A549 treated with CORT108297 at 1 μM for 4 hours (cell line): ENCODE measurements at places on chromosomes 1 and 21. TPM values are rescaled to one million over a fixed set of nuclear protein-coding genes. Genes with fewer than 3 reads are reported as not detected.

Gene CAPZA1
- 58.8 to 82.1 TPM (median 62.6 TPM) in 5 replicates for total RNA-seq

Gene FCAMR
- total RNA-seq: not detected in 5 replicates

Gene C1QB
- not detected in 5 replicates for total RNA-seq

Gene TEDDM1
- total RNA-seq: not detected in 5 replicates

Gene LCE6A
- total RNA-seq: not detected in 5 replicates

Gene KIF2C
- 36.6 to 45.4 TPM (median 41.6 TPM) in 5 replicates for total RNA-seq

Gene ADORA3
- total RNA-seq: not detected in 5 replicates

Gene TEX38
- total RNA-seq: 0.15 TPM in 1 of 5 replicates, not detected in the others

Gene KRTAP13-2
- not detected in 5 replicates for total RNA-seq

Gene IL19
- not detected in 5 replicates for total RNA-seq

Gene TMCO4
- total RNA-seq: 5.4 to 7.6 TPM (median 6.6 TPM) in 5 replicates

Gene LRIF1
- total RNA-seq: 17.5 to 26.7 TPM (median 18.2 TPM) in 5 replicates

Gene DYNLT5
- total RNA-seq: not detected in 5 replicates

Gene PALMD
- 0.25 to 0.46 TPM (median 0.43 TPM) in 5 replicates for total RNA-seq

Gene DENND2D
- total RNA-seq: 1.0 to 1.5 TPM (median 1.2 TPM) in 5 replicates

Gene LAPTM5
- total RNA-seq: 0.14 to 0.34 TPM (median 0.17 TPM) in 5 replicates

Gene CELA3A
- not detected in 5 replicates for total RNA-seq

Gene CASZ1
- 1.7 to 1.8 TPM (median 1.8 TPM) in 5 replicates for total RNA-seq

Gene OR2T33
- total RNA-seq: not detected in 5 replicates

Gene TNFRSF25
- 2.4 to 3.9 TPM (median 3.5 TPM) in 5 replicates for total RNA-seq

Gene BSND
- total RNA-seq: 0.02 TPM in 1 of 5 replicates, not detected in the others

Gene CCDC190
- total RNA-seq: not detected in 5 replicates

Gene SYDE2
- total RNA-seq: 0.67 to 0.94 TPM (median 0.86 TPM) in 5 replicates

Gene DCST1
- total RNA-seq: 0.07 to 0.08 TPM in 2 of 5 replicates, not detected in the others

Gene FCRL4
- total RNA-seq: not detected in 5 replicates

Gene ASCL5
- total RNA-seq: 0.08 to 0.21 TPM (median 0.15 TPM) in 4 of 5 replicates, not detected in the other

Gene PCSK9
- total RNA-seq: 2.0 to 4.6 TPM (median 3.5 TPM) in 5 replicates

Gene TMEM82
- not detected in 5 replicates for total RNA-seq

Gene KLHL20
- total RNA-seq: 9.9 to 14.7 TPM (median 12.6 TPM) in 5 replicates

Gene PROX1
- 0.03 to 0.12 TPM (median 0.03 TPM) in 5 replicates for total RNA-seq

Gene MKNK1
- total RNA-seq: 16.8 to 18.5 TPM (median 17.7 TPM) in 5 replicates

Gene FMN2
- 5.0 to 6.5 TPM (median 5.6 TPM) in 5 replicates for total RNA-seq

Gene KCNN3
- total RNA-seq: 0.02 to 0.10 TPM (median 0.06 TPM) in 5 replicates

Gene SSR2
- total RNA-seq: 259 to 273 TPM (median 265 TPM) in 5 replicates

Gene EFNA1
- 32.8 to 53.9 TPM (median 38.3 TPM) in 5 replicates for total RNA-seq

Gene ZNF695
- 2.1 to 2.9 TPM (median 2.5 TPM) in 5 replicates for total RNA-seq

Gene PGLYRP3
- total RNA-seq: not detected in 5 replicates

Gene NBPF6
- total RNA-seq: 0.08 TPM in 1 of 5 replicates, not detected in the others

Gene KRTAP11-1
- total RNA-seq: not detected in 5 replicates

Gene S100A4
- total RNA-seq: 1,610 to 1,903 TPM (median 1,713 TPM) in 5 replicates

Gene DBT
- total RNA-seq: 3.2 to 4.7 TPM (median 4.1 TPM) in 5 replicates

Gene AMY2A
- not detected in 5 replicates for total RNA-seq

Gene WLS
- total RNA-seq: 17.4 to 24.2 TPM (median 18.8 TPM) in 5 replicates

Gene CLEC20A
- total RNA-seq: not detected in 5 replicates

Gene SAMD11
- total RNA-seq: 16.5 to 38.7 TPM (median 35.5 TPM) in 5 replicates

Gene CELA2B
- 0.29 TPM in 1 of 5 replicates, not detected in the others for total RNA-seq

Gene FAM110D
- total RNA-seq: 0.03 to 0.07 TPM (median 0.07 TPM) in 3 of 5 replicates, not detected in the others

Gene FCMR
- 3.3 to 6.3 TPM (median 4.9 TPM) in 5 replicates for total RNA-seq

Gene WNT9A
- 6.5 to 10.7 TPM (median 8.7 TPM) in 5 replicates for total RNA-seq

Gene HSD3B2
- total RNA-seq: not detected in 5 replicates

Gene PLA2G2F
- total RNA-seq: not detected in 5 replicates

Gene CSDE1
- 115 to 168 TPM (median 125 TPM) in 5 replicates for total RNA-seq

Gene CRTC2
- total RNA-seq: 30.6 to 45.7 TPM (median 41.6 TPM) in 5 replicates

Gene ACTL8
- 1.2 to 2.0 TPM (median 1.5 TPM) in 5 replicates for total RNA-seq

Gene NES
- total RNA-seq: 1.2 to 1.5 TPM (median 1.3 TPM) in 5 replicates

Gene FCRL2
- not detected in 5 replicates for total RNA-seq

Gene UBL4B
- not detected in 5 replicates for total RNA-seq

Gene NTMT2
- not detected in 5 replicates for total RNA-seq
